ENCODE measurements at places on chromosomes 4 and X.
A peak's percentile ranks its signal among the peaks of the same experiment; 100 is the strongest.

GRCh38 chr4:184420881-184421416 lies 53.4 kb downstream of the IRF2 start:
- no peak for DNase-seq

DNA sequence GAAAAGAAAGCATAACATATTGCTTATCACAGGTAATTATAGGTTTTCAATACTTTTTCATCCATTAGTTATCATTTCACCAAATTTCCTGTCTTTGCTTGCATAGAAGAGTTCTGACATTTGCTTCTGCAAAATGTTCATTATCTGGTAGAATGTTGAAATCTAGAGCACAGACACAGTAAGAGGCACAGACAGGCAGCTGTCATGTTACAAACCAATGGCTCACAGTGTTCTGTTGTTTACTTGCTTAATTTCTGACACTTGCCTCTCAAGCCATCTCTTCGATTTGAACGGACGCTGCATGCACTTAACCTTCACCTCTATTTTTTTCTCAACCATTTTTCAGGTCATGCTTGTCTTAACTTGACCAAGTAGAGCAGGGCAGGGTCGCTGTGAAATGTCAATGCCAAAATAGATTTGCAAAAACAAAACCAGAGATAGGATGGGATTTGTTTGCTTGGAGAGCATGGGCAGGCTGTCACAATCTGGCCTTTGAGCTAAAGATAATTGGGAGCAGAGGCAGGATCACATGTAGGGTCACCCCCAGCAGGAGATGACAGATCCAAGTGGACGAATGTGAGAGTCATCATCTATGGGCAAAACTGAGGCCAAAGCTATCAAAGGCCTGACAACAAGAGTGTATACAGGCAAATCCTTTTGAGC lies 292.3 kb downstream of the SMARCA1 start:
- no peak for DNase-seq

GRCh38 chr4:77203380-77204197 lies 46.6 kb downstream of the CCNG2 start:
- DNase-seq: peak; percentile 31

DNA sequence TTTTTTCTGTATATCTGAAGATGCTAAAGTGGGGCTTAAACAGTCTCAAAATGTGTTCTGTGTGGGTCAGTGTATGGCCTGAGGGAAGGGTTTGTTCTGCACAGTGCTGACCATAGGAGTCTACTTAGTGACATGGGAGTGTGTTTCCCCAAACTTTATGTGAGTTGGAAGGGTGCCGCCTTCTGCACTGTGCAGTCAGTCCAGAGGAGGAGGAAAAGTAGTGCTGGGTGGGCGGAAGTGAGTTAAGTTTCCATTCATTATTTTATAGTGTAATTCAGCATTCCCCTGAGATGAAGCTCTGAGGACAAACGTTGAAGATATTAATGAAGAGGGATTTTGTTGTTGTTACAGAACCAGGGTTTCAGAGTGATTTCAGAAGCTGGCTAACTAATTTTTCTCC lies 2.9 kb downstream of the CHST7 start:
- no peak for DNase-seq

GRCh38 chr4:10837151-10837550 lies 152.6 kb upstream of the CLNK start:
- DNase-seq: no peak

DNA sequence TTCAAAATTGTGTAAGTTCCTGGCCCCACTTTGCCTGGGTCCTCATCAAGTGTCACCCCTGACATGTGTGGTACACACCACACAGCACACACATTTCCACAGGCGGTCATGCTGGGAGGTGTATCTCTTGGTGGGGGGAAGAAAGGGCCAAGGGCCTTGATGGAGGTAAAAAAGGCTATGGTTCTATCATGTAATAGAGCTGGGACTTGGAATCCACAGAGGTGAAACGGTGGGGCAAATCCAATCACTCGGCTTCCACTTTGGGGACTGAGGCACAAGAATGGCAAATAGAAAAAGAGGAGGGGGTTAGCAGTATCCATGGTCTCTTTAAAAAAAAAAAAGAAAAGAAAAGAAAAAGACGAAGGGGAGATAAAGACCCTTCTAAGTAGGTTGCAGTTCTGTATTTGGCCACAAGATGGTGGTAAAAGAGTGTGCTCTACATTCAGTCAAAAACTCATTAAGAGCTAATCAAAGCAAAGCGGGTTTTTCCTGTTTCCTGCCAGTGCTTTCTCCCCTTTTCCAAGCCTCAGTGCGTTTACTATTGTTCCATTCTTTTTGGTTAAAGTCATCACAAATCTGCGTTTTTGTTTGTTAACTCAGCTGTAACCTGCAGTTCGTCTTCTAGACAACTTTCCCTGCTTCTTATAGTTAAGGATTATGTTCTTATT lies 37.0 kb upstream of the ATP6AP2 start:
- DNase-seq: no peak

- DNase-seq: no peak
Observed at GRCh38 chr4:1244978-1245471, 3.9 kb downstream of the CTBP1 start.

DNA sequence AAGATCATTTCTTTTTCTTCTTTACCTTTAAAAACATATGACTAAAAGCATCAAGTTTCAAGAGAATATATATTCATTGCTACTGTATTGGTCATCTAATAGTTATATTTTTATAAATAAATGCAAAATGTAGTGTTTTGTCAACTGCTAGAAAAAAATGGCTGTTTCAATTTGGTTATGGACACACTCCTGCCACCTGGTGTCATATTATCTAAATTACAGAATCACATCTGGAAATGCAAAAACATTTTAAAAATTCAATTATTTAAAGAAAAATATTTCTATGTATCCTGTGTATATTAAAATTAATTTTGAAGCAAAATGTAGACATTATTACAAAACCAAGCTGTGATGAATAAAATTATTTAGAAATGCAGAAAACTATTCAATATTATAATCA lies 329.4 kb upstream of the PCDH18 start:
- no peak for DNase-seq

DNA sequence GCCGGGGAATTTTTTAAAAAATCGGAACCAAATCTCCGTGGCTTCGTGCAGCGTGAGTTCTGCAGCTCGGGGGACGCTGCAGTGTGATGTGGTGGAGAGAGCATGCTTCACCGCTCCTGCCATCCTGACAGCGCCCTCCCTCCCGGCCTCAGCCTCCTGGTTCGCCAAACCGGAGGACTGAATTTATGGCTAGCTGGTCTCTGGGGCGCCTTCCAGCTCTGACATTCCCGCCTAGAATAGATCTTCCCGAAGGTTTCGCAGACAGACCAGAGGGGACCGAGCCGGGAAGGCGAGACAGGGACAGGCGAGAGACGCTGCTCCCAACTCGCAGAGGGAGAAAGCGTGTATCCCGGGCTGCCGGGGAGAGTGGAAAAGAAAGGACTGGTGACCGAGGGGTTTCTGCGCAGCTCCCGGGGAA lies 25.9 kb downstream of the HOPX start:
- no peak for DNase-seq

- DNase-seq: no peak
Observed at GRCh38 chrX:55908661-55909212, 191.2 kb downstream of the RRAGB start.

DNA sequence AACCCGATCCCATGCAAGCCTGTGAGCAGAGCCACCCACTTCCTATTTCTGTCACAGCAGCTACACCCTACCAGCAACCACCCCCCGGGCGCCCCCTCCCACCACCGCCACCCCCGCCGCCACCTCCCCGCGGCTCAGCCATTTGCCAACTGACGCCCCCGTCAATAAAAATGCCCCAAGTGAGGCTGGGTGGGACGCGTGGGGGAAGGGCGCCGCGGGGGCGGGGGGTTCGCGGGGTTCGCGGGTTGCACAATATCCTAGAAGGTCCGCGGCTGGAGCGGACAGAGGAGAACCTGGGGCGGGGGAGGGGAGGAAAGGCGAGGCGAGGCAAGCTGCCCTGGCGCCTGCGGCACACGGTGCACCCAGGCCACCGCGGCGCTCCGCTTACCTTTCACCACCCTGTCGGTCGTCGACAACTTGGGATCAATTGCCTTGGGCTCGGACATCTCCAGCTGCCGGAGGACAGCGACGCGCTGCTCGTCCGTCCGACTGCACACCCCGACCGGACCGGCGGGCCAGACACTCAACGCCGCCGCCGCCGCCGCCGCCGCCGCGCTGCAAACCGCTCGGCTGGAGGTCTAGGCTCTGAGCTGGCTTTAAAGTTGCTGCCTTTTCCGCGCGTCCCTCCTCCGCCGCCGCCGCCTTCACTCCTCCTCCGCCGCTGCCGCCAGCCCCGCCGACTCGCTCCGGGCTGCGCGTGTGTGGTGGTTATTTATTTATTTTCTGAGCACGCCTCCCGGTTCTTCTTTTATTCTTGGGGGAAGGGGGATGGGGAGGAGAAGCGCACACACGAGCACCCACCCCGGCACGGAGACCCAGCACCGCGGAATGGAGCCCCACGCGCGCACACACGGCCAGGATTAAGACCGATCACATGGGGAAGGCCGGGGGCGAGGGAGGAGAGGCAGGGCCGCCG lies 717 bp downstream of the PPP3CA start:
- DNase-seq: peak; percentile 22

Measured in stimulated activated CD8-positive, alpha-beta memory T cell treated with anti-CD3 and anti-CD28 coated beads, Interleukin-7, amount 100 ng/mL, for 1 hour (primary cell).